ENCODE measurements at places on chromosomes 1 and 21. TPM values are rescaled to one million over a fixed set of nuclear protein-coding genes. Genes with fewer than 3 reads are reported as not detected.

DNA sequence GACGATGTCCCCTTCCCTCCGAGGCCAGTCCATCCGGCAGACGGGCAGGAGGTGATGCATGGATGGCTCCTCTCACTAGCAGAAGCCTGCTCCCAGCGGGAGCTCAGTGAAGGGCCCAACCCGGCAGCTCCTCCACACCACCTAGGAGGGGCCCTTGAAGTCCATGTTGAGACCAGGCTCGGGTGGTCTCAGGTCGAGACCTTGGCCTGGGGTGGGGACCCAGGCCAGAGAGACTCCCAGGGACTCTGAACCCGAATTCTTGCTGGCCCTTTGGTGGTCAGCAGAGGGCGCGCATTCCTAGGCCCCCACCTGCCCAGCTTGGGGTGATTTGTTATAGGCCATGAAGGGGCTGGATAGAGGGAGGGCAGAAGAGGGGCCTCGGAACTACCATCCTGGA is 642 bp upstream of the NT5C1A start:
- DNase-seq = peak; percentile 54

- no peak for DNase-seq
Measured at GRCh38 chr1:46798810-46799209, at the start of gene CYP4B1. CYP4B1 (plus strand) TSS chr1:46799046; CDS start chr1:46799082, 36 bp downstream.

GRCh38 chr1:213268221-213268620 is 217.2 kb downstream of the RPS6KC1 start:
- DNase-seq = no peak

GRCh38 chr1:219795363-219795917 is 132.9 kb downstream of the SLC30A10 start:
- DNase-seq = no peak

SCAF4 gene
- total RNA-seq = 38.0 TPM

DNA sequence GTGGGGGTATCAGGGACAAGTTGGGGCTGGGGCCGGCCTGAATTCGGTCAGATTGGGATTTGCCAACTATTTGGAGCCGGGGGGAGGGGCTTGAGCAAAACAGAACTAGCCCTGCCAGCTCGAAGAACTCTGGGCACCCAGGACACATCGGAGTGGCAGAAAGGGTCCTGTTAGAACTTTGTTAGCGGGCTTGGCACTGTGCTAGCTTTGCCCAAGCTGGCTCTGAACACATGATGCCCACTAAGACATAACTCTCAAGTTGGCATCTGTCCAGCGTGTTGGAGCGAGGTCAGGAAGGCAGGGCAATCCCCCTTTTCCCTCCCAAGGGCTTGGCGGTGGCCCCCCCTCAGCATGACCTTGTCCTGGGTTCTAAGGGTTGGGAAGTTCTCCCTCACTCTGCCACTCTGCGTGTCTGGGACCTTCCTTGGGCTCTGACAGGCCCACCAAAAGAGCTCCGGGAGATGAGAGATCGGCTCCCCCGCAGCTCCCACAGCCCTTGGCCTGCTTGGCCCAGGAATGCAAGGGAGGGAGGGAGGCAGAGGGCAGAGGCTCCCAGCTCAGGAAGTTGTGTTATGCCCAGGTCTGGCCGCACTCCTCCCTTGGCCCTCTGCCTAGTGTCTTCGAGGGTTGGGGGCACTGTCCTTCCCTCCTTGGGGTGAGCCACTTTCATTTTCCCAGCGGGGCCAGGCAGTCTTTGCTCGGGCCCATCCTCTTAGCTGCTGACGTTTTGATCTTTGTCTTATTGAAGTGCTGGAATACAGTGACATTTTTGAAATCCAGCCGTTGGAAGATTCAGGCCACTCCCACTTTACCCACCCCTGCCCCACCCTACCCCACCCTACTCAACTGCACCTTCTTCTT is 1.2 kb downstream of the LMNA start:
- DNase-seq = no peak

COL6A1 gene
- total RNA-seq = 0.39 TPM

GRCh38 chr1:87524021-87524754 is 195.5 kb downstream of the LMO4 start:
- DNase-seq = no peak

DNA sequence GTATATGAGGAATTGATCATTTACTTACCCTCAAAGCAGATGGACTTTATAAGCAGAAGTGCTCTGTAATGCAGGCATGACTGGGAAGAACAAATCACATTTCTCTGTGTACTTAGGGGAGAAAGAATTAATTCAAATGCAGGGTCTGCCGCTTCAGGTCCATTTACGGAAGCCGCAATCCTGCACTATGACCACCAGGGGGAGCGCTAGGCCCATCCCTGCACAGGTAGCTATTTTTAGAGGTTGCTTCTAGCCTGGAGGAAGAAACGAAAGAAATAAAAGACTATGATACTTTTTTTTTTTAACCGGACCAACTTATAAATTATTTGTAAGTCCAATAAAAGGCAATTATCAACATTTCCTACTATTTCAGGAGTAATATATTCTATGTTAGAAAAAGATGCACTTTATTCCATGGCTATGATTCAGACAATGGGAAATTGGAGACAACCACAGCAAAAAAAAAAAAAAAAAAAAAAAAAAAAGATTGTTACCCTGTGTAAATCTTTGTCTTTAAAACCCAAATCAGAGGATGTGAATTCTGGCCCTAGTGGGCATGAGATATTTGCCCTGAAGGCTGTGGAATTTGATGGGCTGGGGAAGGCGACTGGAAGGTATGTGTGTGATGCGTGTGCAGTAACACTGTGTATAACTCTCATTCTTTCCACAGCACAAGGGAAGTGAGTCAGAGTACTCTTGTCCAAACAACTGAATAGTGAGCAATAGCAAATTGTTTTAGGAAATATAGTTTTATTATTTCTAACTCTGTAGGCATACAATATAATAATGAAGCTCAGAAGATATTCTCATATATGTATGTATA is 12.9 kb upstream of the FYB2 start:
- DNase-seq = peak; percentile 76

GRCh38 chr21:37828991-37829390 is 87.3 kb downstream of the KCNJ6 start:
- DNase-seq = no peak

GRCh38 chr21:23686737-23687523 is 1920.4 kb downstream of the MRPL39 start:
- DNase-seq = no peak

DNA sequence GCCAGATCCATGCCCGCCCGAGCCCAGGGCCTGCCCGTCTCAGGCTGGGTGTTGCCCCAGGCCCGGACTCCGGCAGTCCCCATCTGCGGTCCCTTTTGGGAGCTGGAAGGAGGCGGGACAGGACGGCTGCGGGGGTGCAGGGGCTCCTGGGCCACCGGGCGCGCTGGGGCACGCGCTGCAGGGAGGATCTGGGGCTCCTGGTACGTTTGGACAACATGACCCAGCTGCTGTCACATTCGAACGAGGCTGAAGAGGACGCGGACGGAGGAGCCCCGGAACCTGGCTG is 6.6 kb upstream of the CALML6 start:
- no peak for DNase-seq

DNA sequence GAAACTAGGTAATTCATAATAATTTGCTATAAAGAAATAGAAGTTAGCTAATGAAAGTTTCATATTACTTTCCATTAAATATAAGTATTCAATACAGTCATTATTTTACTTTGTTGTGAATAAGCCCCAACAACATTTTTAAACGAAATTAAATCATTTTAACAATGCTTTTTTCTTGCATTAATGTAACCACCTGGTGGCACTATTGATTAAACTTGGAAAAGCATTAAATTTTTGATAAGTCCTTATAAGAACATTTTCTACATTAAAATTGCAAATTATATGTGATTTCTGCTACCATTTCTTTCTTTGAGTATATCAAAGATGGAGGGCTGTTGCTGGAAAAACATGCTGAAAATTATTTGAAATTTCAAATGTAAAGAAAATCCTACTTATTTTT is 918.8 kb upstream of the TMPRSS15 start:
- DNase-seq = no peak

DNA sequence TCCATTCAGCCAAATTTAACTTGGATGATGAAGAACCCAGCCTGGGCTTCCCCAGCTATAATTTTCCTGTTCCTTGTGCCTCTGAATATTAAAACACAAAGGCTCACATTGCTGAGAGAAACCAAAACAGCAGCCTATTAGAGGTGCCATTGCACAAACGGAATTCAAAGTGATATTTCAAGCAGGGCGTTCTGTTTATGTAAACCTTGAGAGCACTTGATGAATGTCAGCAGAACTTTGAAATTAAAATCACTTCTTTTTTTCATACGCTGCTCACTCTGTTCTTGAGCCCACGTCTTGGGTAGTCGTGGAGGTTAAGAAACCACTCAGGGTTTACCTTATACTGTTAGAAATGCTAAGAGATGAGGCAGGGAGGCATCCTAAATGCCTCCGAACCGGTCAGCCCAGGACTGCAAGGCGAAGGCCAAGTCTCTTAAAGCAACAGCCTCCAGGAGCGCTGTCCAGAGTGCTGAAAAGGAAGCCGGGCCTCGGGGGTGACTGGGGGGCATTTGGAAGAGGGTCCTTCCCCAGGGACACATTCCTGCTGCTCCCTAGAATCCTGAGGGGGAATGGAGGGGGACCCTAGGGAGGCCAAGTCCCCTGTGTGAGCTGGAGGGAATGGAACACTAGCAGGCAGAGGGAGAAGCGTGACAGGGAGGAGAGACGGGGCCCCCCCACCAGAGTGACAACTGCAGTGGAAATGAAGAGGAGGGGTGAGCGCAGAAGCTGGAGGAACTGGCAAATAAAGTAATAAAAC is 154.8 kb upstream of the VAMP3 start:
- peak; percentile 42 for DNase-seq

- DNase-seq = no peak
Measured at GRCh38 chr1:225772848-225773247, 4.8 kb upstream of the SRP9 start.

BCAS2 gene
- 49.0 TPM for total RNA-seq

ABCA4 gene
- not detected for total RNA-seq

GRCh38 chr1:9809100-9809510 is 14.7 kb downstream of the CLSTN1 start:
- no peak for DNase-seq

DNA sequence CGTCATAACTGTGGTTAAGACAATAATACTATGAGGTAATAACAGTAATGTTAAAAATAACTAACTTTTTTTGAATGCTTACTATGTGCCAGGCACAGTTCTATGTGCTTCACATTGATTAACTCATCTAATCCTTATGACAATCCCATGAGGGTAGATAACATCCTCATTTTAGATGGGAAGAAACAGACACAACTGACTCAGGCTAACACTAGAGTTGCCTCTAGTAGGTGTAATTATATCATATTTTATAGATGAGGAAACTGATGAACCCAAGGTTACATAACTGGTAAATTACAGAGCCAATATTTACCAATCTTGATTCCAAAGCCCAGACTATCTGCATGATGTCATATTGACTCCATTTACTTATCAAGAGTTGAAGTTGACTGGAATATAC is 23.5 kb downstream of the SERPINC1 start:
- no peak for DNase-seq

- peak; percentile 50 for DNase-seq
Measured at GRCh38 chr1:52602856-52603600, 857 bp downstream of the GPX7 start.

DNA sequence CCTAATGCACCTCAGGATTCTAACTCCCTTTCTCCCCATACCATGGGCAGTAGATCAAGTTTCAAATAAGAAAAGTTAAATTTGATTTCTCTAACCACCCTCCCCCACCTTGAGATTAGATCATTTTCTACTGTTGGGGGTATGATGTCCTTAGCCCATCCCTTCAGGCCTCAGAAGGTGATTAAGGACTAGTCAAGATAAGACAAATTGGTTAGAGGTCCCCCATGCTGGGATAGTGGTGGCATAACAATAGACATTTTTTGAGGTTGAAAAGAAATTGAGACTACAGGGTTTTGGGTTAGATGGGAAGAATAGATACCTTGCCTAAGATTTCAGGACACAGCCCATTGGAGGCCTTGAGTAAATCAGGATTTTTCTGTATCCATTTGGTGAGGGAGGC is 2.5 kb downstream of the CFAP126 start:
- no peak for DNase-seq

GRCh38 chr1:6069573-6069972 is 23.9 kb downstream of the KCNAB2 start:
- no peak for DNase-seq

HCN3 gene
- total RNA-seq = 1.9 TPM
